Fibroblast of skin of right biceps (primary cell): ENCODE measurements at places on chromosomes 2 and 18.
A peak's percentile ranks its signal among the peaks of the same experiment; 100 is the strongest.

GRCh38 chr18:68742206-68742605, 27.3 kb upstream of the TMX3 start:
- peak; percentile 81 for DNase-seq

GRCh38 chr2:137957033-137957432, 7.2 kb upstream of the HNMT start:
- DNase-seq: peak; percentile 96

DNA sequence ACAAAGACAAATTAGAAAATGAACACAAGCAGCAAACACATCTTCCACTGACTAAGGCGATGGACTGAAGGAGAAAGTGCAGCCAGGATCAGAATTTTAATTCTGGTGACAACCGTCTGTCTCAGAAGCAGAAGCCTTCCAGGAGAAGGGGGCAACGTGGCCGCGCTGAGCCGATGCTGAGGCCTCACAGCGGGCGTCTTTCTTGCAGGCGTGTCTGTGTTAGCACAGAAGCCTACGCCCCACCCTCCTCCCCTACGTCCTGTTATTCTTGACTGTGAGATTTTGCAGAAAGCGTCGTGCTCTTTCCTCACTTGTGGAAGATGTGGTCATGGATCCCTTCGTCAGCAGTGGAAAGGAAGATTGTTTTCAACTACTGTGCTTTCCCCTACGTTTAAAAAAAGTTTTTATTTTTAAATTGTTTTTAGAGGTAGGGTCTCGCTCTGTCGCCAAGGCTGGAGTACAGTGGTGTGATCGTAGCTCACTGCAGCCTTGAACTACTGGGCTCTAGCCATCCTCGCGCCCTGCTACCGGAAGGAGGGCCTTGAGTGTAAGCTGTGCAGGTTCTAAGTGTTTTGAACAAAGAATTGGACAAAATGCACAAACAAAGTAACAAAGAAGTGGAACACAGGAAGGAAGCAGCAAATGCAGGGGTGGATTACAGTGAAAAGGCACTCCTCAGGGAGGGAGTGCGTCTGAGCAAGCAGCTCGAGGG, 422.0 kb downstream of the GALR1 start:
- DNase-seq: no peak

DNA sequence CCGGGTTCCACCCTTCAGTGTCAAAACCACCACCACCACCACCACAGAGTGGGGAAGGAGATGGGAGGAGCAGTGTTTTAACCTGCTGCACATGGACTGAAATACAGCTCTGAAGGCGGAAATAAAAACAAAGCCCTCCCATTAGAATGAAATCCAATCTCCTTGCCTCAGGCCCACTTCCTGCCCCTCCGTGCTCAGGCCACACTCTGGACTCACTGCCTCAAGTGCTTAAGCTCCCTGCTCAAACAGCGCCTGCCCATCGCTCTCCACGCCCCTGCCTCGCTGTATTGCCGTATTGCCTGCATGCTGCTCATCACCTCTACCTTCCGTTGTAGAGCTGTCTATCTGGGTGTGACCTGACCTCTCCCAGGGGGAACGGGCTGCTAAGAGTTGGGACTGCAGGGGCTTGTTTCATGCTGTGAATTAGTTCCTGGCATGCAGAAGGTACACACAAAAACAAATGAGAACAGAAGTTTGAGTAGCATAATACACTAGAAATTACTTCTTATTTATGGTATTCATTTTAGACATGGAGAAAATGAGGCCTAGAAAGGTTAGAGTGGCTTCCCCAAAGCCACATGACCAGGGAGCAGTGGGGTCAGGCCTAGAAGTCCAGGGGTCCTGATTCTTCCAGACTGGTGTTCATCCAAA, 31.6 kb upstream of the NEB start:
- DNase-seq: no peak

GRCh38 chr2:222270396-222270795, 28.4 kb downstream of the PAX3 start:
- no peak for DNase-seq

GRCh38 chr2:225254363-225254762, 145.1 kb upstream of the NYAP2 start:
- DNase-seq: no peak

DNA sequence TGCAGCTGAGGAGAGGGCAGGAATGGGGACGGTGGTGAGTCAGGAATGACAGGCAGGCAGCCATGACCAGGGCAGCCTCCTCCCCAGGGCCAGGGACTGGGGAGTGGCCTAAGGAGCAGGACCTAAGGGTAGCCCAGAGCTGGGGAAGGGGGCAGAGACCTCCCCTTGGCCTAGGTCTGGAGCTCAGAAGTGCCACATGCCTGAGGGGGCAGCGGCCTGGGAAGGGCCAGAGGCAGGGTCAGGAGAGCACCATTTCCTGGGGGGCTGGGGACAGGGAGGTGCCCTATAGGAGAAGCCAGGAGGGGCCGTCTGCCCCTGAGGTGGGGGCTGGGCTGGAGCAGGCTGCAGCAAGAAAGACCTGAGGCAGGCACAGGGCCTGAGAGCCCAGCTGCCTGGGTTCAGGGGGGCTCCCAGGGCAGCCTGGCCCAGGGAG, 20.9 kb downstream of the CFLAR start:
- DNase-seq: no peak

GRCh38 chr2:216554755-216555154, 56.1 kb downstream of the RPL37A start:
- DNase-seq: no peak

DNA sequence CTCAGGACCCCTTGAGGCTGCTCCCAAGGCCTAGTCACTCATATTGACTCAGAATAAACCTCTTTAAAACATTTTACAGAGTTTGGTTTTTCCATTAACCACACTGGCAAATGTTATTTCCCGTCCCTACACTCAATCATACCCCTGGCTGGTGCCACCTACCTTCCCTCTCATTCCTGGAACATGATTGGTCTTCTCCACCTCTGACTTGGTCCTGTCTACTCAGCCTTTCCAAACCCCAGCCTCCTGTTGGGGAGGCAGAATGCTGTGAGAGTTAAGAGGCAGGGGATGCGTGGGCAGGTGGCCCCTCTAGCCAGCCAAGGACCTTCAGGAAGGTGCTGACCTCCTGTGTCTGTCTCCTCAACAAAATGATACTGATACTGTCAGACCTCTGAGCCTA, 149.3 kb downstream of the CABLES1 start:
- DNase-seq: no peak

DNA sequence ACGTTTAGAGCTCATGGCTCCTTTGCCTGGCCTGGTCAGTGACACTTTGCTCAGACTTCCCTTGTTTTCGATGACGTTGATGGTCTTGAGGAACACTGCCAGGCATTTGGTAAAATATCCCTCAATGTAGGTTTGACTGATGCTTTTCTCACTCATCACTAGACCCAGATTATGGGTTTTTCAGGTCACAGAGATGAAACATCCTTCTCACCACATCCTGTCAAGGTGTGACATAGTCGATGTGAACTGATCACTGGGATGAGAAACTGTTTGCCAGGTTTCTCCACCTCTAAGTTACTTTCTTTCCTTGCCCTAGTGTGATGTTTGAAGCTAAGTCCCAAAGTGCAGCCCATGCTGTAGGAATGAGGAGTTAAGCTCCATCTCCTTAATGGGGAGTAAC, 81.5 kb downstream of the AFF3 start:
- no peak for DNase-seq

GRCh38 chr2:230418341-230419016, 2.5 kb downstream of the SP100 start:
- DNase-seq: peak; percentile 51

DNA sequence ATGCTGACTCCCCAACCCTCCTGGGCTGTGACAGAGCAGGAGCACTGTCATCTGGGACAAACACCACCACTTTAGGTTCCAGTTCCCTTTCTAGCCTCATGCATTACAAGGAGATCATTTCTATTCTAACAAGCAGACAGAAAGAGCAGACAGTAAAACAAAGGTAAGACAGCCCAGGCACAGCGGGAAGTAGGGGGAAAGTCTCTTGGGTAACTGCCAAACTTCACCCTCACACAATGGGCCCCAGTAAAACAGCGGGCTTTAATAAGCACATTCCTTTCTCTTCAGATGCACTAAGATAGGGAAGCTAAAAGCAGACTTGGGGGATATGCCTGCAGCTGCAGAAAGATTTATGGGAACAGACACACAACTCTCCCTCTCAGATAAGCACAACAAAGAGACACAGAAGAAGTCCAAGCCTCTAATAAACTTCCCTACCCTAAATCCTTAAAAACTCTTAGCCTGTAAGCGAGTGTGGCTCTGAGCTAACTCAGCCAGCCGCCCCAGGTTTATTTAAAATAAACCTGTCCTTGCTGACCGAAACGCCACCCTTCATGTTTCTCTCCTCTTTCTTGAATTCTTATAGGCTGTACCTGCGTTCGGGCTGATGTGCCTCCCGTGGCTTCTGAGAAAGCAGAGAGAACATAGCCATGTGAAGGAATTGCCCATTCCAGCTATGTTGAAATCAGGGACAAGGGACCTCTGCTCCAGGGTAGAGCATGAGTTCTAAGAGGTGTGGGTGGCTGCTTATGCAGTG, 726.8 kb upstream of the DDX18 start:
- peak; percentile 5 for DNase-seq

DNA sequence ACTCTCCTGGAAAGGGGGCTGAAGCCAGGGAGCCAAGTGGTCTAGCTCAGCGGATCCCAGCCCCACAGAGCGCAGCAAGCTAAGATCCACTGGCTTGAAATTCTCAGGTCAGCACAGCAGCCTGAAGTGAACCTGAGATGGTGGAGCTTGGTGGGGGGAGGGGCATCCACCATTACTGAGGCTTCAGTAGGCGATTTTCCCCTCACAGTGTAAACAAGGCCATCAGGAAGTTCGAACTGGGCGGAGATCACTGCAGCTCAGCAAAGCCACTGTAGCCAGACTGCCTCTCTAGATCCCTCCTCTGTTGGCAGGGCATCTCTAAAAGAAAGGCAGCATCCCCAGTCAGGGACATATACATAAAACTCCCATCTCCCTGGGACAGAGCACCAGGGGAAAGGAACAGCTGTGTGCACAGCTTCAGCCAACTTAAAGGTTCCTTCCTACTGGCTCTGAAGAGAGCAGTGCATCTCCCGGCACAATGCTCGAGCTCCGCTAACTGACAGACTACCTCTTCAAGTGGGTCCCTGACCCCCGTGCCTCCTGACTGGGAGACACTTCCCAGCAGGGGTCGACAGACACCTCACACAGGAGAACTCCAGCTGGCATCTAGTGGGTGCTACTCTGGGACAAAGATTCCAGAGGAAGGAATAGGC, 282.3 kb upstream of the EPC2 start:
- no peak for DNase-seq

DNA sequence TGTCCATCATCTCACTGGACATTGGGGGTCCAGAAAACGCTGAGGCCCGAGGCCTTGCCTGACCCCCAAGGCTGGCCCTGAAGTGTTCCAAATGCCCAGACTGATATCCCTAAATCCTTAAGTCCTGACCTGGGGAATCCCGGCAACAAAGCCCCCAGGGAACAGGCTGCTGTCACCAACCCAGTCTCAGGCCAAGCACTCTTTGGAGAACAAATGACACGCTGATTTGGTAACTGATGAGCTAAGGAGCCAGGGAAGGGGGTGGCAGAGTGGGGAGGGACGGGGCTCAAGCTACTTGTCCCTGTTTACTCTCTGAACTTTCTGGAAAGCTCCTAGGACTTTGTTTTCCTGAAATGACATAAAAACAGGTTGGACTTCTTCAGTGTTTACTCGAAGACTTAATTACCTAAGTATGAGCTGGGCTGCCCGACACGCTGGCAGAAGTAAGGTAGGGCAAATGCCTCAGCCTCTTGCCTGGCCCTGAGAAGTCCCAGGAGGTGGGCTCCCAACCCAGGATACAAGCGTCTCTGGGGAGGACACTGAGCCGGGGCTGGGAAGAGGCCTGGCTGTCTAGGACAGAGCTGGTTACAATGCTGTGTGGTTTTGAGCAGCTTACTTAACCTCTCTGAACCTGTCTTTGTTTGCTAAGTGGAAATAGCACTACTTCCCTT, 105.5 kb upstream of the GLI2 start:
- no peak for DNase-seq

- peak; percentile 30 for DNase-seq
Observed at GRCh38 chr2:3571284-3571683, 3.8 kb upstream of the RPS7 start.

DNA sequence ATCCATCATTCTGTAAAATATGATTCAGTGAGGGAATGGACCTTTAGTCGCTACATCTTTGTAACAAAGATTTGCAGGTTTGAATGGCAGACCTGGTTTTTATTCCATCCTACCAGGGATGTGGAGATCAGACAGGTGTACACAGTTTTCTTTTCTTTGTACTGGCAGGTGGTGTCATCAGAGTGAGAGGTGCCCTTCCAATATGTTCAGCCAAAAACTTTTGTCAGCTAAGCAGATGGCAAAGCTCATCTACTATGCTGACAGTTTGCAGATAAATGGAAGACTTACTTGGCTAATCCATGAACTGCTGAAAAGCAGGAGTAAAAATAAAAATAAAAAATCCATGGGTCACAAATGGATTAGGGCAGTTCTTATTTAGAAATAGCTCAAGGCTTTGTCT, 185.5 kb upstream of the DOK6 start:
- no peak for DNase-seq
